Activated CD8-positive, alpha-beta memory T cell treated with anti-CD3 and anti-CD28 coated beads for 1 hour (primary cell): ENCODE measurements at places on chromosomes 16 and 17.

DNA sequence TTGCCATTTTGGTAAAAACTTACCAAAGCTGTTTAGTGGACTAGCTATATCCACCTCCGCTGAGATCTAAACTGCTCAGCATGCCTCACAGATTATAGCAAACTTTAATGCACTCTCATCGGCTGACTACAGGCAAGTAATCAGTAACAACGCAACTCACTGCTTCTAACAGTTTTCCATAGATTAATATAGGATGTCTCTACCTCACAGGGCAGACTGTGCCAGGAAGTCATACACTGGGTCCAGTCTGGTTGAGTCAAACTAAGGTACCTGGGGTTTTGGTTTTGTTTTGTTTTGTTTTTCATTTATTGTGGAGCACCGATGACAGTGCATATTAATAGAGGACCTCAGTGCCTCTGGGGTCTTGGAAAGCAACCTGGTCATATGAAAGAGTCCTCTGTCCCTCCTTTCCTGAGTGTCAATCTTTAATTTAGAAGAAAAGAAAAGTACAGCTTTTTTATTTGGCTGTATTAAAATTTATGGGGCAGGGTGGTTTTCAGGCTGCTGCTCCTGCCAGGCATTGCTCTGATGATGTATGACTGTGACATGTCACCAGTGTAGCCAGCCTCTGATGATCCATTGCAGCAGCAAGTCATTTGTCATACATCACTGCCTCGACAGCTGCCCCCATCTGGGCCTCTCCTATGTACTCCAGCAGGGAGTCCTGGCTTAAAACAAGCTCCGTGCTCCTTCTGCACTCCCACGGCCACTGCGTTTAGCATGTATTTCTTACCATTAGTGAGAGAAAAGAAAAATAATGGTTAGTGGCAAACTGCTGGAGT is 854.1 kb downstream of the KCNJ2 start:
- DNase-seq = no peak

GRCh38 chr16:70381604-70382342 is 35.1 kb downstream of the DDX19A start:
- DNase-seq = no peak

- no peak for DNase-seq
These were observed 5.0 kb upstream of the CAPN15 start for GRCh38 chr16:522320-523096.

DNA sequence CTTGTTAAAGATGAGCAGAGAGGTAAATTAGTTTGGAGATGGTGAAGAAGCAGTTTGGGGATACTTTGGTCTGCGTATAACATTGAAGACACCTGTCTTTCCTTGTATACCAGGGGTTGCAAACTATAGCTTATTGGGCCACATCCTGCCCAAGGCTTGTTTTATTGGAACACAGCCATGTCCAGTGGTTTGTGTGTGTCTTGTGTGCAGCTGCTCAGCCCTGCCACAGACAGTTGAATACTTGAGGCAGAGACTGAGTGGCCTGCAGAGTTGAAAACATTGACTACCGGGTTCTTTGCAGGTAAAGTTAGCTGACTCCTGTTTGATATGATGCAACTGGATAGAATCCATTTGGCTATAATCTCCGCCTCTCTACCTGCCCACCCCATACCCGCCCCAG is 224.4 kb downstream of the PRKCA start:
- no peak for DNase-seq

- no peak for DNase-seq
These were observed 4.3 kb downstream of the USP32 start for GRCh38 chr17:60387666-60388065.

GRCh38 chr17:58165981-58166380 is 801 bp upstream of the OR4D2 start:
- no peak for DNase-seq

GRCh38 chr17:47225911-47226688 is 17.0 kb downstream of the MYL4 start:
- no peak for DNase-seq

DNA sequence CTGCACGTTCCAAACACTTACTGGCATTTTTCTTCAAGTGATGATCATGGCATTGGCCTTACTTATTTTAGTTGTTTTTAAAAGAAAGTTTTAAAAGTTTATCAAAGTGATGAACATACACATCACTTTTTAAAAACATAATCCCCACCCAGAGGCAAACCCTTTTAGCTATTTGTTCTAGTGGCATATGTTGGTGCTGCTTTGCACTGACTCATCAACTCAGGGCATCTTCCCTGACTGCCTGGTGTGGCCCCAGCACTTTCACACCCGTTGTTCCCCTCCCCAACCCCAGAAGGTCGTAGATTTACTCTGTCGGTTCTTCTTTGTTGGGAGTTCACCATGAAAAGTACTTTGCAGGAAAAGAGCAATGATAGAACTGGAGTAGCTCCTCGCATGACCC is 161.3 kb downstream of the RPTOR start:
- DNase-seq = no peak

DNA sequence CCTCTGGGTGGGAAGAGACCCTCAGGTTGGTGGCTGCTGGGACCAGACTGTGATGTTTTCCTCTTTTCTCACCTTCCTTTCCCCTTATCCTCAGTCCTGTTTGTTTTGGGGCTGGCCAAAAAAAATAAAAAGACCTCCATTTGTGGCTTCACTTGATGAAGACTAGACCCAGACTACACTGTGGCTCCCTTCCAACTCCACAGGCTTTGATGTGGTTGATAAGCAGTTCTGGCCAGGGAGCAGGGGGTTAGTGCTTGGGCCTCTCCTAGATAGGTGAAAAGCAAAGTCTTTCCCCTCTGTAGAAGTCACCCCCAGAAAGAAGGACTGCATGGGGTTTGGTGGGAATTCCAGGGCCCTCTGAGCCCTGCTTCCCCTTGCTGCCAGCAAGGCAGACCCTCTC is 11.2 kb upstream of the ADAM11 start:
- DNase-seq = no peak

- no peak for DNase-seq
These were observed 85.0 kb downstream of the C17orf58 start for GRCh38 chr17:67911059-67911782.

GRCh38 chr17:35449371-35449931 is 885 bp upstream of the SLFN13 start:
- DNase-seq = no peak

- no peak for DNase-seq
These were observed 6.3 kb upstream of the C1QTNF8 start for GRCh38 chr16:1102333-1102700.

DNA sequence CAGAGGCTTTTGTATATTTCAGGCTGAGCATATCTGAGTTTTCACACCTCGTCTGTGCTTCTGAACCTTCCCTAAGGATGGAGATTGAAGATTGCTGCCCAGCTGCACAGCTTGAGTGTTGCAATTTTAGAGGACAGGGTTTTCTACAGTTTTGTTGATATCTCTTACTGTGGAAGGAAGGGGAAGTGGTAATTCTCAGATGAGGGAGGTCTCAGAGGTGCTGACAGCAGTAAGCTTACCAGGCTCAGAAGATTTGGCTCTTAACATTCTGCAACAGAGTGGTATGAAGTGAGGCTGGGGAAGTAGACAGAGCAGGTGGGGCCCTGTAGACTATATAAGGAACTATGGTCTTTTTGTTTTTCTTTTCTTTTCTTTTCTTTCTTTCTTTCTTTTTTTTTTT is 45.8 kb upstream of the ARHGAP17 start:
- DNase-seq = no peak

DNA sequence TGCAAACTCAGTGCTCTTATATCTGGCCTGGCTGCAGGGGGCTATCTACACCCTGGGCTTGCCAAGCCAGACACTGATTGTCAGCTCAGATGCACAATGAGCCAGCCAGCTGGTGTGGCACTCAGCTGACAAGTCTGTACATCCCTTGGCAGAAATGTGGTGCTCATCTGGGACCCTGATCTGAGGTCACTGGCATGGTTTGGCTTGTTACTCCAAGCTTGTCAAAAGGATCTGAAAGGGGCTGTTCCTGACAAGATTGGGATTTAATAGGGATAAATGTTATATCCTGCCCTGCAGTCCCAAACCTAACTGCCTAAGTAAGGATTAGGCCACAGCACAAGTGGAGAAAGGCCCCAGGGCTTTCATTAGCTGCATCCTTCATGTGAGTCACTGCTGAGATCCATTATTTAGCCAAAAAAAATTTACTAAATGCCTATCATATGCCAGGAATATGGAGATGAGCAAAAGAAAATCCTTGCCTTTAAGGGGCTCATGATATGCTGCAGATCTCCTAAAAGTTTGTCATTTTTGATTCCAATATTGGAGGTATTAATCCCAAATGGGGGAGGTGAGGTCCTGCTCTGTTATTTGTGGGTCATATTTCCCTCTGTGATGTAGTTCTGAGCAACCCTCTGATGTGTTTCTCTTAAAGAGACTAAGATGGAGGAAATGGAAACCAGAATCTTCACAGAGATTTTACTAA is 6.3 kb downstream of the SLC6A2 start:
- no peak for DNase-seq

- no peak for DNase-seq
These were observed 3.9 kb downstream of the PLEKHG4 start for GRCh38 chr16:67283039-67283825.

- peak; percentile 25 for DNase-seq
These were observed 65.2 kb upstream of the TOB1 start for GRCh38 chr17:50931144-50931908.

DNA sequence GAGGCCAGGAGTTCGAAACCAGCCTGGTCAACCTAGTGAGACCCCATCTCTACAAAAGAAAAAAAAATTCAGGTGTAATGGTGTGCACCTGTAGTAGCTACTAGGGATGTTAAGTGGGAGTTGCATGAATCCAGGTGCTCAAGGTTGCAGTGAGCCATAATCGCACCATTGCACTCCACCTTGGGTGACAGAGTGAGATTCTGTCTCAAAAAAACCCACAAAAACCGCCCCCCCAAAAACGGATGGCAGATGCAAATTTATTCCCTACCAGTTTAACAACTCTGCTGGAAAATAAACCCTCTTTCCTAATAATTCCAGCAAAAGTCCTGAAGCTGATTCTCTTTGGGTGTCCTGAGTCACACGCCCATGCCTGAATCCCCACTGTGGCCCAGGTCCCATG is 140.3 kb downstream of the PRKCB start:
- no peak for DNase-seq

GRCh38 chr17:79997011-79997660 is 38.5 kb downstream of the TBC1D16 start:
- peak; percentile 51 for DNase-seq

DNA sequence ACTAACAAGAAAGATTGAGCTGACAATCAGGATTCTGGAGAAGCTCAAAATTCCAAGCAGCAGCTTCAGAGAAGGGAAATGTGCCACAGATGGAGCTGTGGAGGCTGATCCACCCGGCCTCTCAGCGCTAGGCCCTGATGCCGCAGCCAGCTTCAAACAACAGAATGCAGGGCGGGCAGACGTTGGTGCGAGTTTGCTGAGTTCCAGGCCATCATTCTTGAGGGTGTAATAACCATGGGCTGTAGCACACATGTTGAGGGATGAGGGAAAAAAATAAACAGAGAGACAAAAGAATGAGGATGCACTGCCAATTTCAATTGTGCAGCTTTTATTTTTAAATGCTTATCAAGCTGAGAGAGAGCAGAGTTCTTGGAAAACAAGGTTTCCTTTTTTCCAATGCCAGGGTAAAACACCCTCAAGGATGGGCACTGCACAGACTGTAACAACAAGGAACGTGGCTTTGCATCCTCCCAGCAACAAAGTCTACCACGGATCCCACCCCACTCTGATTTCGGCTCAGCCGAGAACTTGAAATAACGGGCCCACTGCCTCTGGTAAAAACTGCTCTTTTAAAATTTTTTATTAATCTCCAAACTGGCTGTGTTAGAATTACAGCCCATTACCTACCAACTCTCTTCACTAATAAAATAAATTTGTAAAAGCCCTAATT is 90.2 kb downstream of the SMG6 start:
- no peak for DNase-seq

DNA sequence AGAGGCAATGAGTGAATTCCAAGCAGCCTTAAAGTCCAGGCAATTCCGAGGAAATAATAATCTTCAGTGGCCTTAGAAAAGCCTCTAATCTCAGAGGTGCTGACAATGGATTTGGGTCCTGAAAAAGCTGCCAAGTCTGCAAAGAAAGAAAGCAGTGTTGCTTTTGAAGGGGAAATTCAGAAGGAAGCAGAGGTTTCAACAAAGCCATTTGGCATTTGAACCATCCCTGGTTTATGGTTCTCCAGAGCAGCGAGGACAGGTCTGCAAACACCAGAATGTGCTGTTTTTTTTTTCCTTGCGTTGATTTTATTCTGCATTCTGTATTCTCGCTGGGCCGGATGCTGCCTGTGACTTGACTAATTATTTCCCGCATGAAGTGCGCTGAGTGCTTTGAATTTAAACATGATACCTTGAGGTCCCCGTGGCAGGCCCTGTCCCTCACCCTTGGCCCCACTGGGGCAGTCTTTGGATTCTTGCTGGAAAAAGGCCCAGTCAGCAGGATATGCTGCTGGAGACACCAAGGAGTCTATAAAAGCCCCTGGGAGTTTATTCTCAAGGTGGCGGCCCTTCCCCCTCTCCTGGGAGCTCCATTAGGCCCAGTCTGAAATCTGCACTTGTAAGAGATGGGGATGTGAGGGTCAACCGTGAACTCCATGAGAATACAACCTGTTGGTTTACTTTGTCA is 338.3 kb downstream of the HAPSTR1 start:
- no peak for DNase-seq

GRCh38 chr17:869567-870525 is 87.7 kb downstream of the MRM3 start:
- DNase-seq = no peak

- no peak for DNase-seq
These were observed 73.8 kb downstream of the RBFOX3 start for GRCh38 chr17:79537061-79537460.

GRCh38 chr16:28623172-28623711 is 13.4 kb upstream of the SULT1A1 start:
- peak; percentile 21 for DNase-seq

GRCh38 chr17:34219405-34219804 is 35.7 kb upstream of the CCL2 start:
- no peak for DNase-seq

DNA sequence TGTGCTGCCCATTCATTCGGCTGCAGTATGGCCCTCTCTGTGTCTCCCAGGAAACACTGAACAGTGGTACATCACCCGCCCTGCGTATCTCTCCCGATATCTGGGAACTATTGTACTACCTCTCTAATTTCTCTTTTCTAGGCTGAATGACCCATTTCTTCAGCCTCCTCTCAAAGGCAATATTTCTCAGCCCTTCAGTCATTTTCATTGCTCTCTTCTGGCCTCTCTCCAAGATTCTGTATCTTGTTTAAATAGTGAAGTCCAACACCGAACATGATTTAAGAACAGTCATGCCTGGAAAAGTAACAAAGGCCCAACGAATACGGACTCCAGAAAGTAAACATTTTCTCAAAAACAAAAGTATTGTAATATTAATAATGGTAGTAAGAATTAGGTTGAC is 220.1 kb downstream of the ZFHX3 start:
- no peak for DNase-seq

- DNase-seq = no peak
These were observed 17.8 kb downstream of the EIF4A3 start for GRCh38 chr17:80129006-80129565.

DNA sequence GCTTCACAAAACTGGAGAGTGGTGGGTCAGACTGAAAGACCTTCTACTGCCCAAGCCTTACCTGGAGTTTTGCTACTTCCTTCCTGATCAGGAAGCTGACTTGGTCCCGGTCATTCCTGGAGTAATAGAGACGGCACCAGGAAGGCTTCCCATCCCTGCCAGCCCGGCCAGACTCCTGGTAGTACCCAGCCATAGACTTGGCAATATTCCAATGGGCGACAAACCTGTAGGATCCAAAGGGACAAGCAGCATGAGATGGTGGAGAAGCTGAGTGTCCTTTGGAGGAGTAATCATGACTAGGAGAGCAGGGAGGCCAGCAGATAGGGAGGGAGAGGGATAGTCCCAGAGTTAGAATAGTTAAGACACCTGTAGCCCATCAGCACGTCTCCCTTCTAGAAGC is 8.7 kb downstream of the RECQL5 start:
- no peak for DNase-seq
